Mammary epithelial cell (primary cell): ENCODE measurements at places on chromosomes 3 and 15. TPM values are rescaled to one million over a fixed set of nuclear protein-coding genes. Genes with fewer than 3 reads are reported as not detected.
A peak's percentile ranks its signal among the peaks of the same experiment; 100 is the strongest.

NANOGP8 gene
- total RNA-seq = not detected

HGD gene
- total RNA-seq = 0.50 TPM

CLEC3B gene
- total RNA-seq = 0.40 TPM in 1 of 2 replicates, not detected in the other

ALDH1L1 gene
- 1.2 TPM for total RNA-seq

SAMMSON gene
- total RNA-seq = not detected

ERICH6 gene
- not detected in 2 replicates for total RNA-seq

GRCh38 chr3:116141724-116142123 lies 303.6 kb downstream of the LSAMP start:
- DNase-seq = no peak

DNA sequence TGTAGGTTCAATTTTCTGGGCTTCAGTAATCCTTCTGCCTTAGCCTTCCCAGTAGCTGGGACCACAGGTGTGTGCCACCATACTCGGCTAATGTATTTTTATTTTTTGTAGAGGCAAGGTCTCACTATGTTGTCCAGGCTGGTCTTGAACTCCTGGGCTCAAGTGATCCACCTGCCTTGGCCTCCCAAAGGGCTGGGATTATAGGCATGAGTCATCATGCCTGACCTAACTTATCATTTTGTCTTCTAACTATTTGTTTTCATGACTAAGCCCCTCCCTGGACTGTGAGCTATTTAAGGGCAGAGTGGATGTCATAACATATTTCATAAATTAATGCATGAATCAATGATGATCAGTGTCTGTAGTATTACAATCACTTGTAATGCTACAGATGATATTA lies 56.1 kb upstream of the PIAS1 start:
- DNase-seq = peak; percentile 83

GRCh38 chr15:65914386-65914785 lies 45.1 kb downstream of the RAB11A start:
- DNase-seq = no peak

GRCh38 chr3:184228376-184229137 lies 828 bp upstream of the VWA5B2 start:
- DNase-seq = no peak

- no peak for DNase-seq
Observed at GRCh38 chr3:42527368-42527917, 25.0 kb downstream of the VIPR1 start.

GRCh38 chr3:152235709-152236298 lies 32.9 kb upstream of the MBNL1 start:
- peak; percentile 35 for DNase-seq

- DNase-seq = no peak
Observed at GRCh38 chr15:20349774-20350498, 191.7 kb downstream of the GOLGA6L6 start.

DNA sequence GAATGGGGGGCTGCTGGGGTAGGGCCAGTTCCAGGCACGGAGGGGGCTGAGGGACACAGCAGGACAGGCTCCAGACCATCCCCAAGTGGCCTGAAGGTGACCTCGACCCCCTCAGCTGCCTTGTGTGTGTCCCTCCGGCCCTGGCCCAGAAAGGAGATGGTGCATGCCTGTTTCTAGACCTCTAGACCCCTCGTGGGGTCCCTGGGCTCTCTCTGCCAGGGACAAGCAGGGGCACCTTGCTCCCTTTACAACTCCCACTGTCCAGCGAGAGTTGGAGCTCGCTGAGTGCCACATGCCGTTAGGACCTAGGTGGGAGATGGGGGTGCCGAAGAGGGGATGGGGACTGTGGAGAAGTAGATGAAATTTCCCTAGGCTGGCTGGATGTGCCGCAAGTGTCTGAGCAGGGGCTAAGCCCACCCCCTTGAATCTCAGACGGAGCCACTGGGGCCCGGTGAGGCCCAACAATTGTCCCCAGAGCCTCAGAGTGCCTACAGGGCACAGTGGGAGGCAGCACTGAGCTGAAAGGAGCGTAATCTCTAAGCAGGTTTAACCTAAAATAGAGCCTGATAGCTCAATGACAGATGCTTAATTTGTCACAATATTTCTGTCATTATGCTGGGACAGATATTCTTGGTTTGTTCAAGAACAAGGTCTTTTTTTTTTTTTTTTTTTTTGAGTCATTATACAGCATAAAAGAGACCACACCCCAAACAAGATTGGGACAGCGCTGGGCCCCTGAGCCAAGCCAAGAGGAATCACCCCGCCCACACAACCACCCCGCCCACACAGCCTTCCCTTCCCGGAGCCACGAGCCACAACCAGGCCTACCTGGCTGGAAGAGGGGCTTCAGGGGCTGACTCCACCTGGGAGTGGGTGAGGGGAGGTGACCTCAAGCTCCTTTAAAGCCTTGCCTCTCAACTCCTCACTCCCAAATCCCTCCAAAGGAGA lies 23.6 kb upstream of the KLF13 start:
- DNase-seq = no peak

DNA sequence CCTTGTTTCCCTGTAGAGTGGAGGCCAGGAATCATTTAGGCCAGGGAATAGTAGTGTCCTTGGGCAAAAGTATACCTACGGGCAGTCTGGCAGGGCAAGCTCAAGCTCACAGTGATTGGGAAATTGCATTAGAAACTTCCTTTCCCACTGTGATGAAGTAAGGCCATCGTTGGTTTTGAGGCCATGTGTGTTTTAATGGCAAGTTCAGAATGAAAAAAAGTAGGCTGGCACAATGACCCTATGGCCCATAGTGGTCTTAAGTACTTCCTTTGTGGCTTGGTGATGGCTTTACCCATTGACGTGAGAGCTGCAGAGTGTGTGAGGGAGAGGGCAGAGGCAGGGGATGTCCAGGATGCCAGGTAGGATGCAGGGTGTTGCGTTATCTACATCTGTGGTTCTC lies 28.8 kb downstream of the LIMD1 start:
- DNase-seq = no peak

DNA sequence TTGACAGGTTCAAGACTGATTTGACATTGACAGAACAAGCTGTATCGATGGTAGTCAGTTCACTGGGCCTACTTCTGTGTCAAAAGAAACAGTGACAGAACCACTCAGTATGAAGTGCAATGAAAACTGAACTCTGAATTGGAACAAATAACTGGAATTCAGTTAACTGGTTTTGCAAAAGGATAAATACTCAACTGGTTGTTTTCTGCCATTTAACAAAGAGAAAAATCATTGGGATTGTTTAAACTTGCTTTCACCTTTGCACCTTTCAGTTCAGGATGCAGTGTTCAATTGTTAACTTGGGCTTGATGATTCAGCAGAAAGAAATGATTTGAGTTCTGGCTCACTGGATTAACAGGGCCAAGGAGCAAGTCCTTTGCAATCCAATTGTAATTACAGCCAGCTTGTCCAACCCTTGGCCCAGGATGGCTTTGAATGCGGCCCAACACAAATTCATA lies 4.9 kb downstream of the BTD start:
- DNase-seq = no peak

- peak; percentile 24 for DNase-seq
Observed at GRCh38 chr3:82133070-82133606, 371.7 kb upstream of the GBE1 start.

- no peak for DNase-seq
Observed at GRCh38 chr3:157336252-157337009, 100.2 kb upstream of the PTX3 start.

- peak; percentile 20 for DNase-seq
Observed at GRCh38 chr3:24088782-24089181, 143.7 kb downstream of the NR1D2 start.

DNA sequence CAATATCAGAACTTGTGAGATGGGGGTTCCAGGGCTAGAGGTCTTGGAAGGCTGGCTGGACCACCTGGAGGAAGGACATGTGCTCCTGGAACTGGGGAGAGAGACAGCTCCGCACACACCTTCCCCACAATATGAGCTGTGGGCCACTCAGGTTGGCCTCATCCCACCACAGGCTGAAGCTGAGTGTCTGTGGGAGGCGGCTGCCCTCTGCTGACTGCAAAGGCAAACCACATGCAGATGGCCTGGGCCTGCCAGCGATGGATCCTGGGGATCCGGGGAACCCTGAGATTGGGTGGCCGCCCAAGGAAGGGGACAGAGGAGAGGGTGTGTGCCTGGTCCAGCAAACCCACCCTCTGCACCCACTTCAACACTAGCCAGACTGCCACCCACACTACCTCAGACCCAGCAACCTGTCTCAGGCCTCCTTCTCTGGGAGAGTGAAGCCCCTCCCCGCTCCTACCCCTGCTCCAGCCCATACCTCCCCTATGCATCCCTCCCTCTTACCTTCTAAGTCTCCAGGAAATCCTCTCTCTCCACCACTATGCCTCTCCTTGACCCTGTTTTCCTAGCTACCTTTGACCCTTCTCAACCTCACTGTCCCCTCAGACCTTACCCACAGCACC lies 44.8 kb downstream of the CYP11A1 start:
- DNase-seq = peak; percentile 32

DNA sequence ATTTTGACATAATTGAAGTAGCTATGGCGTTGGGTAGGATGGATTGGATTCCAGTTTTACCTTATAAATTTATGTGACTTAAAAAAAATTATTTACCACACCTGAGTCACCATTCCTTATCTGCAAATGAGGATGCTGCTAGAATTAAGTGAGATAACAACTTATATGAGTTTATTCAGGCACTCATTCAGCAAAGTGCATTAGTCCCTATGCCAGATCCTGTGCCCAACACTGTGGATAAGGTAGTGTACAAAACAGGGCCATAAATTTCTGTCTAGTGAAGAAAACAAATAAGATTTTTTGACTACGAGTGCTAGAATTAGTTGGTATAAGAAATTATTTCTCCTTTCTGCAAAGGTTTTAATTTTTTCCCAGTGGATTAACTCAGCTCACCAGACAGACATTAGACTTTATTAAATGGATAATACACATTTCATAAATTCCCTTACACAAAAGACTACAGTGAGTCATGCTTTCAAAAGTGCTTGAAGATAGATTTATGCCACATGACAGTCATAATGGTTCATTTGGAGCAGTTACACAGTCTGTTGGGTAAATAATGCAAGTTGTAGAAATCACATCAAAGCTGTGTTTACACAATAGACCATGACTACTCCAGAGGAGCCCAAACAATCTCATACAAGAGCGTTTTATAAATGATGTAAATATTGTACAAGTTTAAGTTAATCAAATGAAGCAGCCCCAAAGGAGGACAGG lies 129.9 kb upstream of the TGFBR2 start:
- peak; percentile 68 for DNase-seq

GRCh38 chr3:150249779-150250470 lies 158.2 kb upstream of the TSC22D2 start:
- DNase-seq = no peak

GRCh38 chr3:20376665-20377217 lies 190.7 kb upstream of the SGO1 start:
- DNase-seq = no peak

DNA sequence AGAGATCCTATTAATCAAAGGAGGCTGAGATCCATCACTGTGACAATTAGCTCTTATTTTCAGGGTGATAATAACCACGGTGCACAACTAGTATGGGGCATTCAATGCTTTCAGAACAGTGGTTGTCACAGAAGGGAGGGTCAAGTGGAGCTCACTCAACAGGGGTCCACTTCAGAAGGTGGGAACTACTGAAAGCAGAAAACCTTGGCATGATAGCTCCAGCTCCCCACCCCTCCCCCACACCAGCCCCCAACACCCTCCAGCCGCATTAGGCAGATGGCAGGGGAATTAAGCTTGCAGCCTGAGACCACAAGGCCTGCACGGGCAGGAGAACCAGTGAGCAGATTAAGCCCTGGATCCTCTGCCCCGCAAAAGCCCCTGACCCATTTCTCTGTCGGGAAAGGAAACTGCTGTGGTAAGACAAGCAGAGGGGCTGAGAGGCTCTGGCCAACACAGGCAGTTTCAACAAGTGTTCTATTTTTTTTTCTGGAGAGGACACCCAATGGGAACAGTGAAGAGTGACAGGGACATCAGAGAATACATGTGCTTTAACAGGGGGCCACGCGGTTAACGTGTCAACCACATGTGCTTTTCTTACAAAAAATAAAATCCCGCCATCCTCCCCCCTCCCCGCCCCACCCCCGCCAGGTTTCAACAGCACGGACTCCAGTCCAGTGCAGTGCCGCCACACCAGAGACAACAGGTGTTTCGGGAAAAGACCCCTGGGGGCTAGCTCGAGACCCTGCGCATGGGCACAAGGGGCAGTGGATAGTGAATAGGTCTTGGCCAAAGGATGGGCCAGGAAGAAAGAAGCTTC lies 997 bp downstream of the FYCO1 start:
- DNase-seq = no peak
